ENCODE measurements at places on chromosomes 1 and 21.

DNA sequence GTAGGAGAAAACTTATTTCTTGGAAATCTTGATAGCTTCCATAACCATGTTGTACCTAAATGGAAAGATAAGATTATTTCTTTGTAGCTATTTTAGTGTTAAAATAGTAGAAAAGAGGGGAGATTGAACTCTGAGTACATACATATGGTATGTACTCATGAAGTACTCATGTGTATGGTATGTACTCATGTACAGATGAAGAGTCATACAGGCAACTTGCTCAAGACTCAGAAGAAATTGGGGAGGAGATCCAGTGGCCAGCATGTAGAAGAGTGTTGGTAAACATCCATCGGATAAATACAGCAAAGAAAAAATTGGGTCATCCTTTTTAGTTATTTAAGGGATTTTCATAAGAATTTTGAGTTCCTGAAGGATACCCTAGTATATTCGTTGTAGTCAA is 29.0 kb downstream of the MDM4 start:
- DNase-seq = no peak

GRCh38 chr1:84802567-84803232 is 90.3 kb downstream of the LPAR3 start:
- DNase-seq = no peak

DNA sequence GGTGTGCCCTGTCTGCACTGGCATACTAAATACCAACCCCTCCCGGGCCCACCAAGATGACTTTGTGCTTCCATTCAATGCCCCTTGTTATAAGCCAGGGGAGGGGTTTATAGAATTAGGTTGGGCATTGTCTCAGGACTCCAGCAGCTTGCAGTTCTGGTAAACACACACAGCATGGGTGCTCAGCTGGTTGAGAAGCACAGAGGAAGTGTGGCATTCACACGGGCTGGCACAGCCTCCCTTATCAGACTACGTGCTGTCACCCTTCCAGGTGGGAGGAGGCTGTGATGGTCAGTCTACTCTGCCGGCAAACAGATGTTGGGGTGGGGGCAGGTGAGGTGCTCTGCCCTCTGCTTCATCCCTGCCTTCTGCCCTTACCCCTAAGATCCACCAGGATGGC is 15.0 kb upstream of the SLC6A17 start:
- DNase-seq = no peak

DNA sequence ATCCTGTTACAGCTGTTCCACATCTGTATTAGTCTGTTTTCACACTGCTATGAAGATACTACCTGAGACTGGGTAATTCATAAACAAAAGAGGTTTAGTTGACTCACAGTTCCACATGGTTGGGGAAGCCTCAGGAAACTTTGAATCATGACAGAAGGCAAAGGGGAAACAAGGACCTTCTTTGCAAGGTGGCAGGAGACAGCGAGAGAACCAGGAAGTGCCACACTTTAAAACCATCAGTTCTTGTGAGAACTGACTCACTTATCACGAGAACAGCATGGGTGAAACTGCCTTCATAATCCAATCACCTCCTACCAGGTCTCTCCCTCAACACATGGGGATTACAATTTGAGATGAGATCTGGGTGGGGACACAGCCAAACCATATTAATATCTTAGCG is 110.3 kb upstream of the TRABD2B start:
- DNase-seq = no peak

GRCh38 chr1:197899037-197899436 is 3.4 kb upstream of the C1orf53 start:
- no peak for DNase-seq
